ENCODE measurements at places on chromosomes 6 and 20.

DNA sequence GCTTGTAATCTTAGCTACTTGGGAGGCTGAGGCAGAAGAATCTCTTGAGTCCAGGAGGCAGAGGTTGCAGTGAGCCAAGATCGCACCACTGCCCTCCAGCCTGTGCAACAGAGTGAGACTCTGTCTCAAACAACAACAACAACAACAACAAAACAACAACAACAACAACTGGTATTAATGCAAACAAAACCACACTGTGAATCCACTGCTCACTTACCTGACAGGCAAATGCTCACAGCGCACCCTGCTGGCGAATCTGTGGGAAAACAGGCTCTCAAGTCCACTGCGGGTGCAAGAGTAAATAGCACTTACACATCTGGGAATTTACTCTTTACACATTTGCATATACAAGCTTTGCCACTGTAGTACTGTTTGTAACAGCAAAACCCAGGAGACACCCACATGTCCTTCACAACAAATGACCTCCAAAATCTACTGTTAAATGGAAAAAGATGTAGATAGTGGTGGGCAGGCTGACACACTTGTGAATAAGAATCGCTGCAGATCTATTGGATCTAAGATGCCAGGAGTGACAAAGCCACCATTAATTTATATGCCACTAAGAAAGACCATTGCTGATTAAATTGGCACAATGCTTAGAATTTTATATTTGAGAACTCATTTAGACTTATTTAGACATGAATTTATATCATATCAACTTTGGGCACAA lies 29.3 kb downstream of the NSFL1C start:
- no peak overlapping the region for H3K4me3 ChIP-seq
- H3K27me3 ChIP-seq = no peaks in the 10 kb centered on the region
- H3K36me3 ChIP-seq = no peaks in the 10 kb centered on the region
- DNase-seq = peak; percentile 80

DNA sequence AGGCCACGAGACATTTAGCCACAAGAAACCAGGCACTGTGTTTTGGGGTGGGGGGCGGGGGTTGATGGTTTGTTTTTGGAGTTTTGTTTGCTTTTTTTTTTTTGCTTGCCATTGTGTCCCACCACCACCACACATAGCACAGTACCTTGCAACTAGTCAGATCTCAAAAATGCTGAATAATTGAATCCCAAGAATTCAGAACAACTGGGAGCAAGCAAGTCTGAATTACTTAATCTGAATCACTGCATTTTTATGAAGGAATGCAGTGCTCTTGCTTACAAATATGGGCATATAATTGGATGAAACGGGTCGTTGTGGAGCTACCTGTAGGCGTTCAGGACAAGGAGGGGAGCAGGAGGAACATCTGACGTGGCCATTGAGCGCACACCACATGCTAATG lies 151.5 kb upstream of the CDYL start:
- no peak overlapping the region for H3K4me3 ChIP-seq
- DNase-seq = no peak
- no peaks in the 10 kb centered on the region for H3K36me3 ChIP-seq

GRCh38 chr6:103895136-103895535 lies 964.6 kb downstream of the HACE1 start:
- no peak overlapping the region for H3K4me3 ChIP-seq
- no peak overlapping the region for H3K27ac ChIP-seq
- H3K27me3 ChIP-seq = no peaks in the 10 kb centered on the region
- no peak for DNase-seq

DNA sequence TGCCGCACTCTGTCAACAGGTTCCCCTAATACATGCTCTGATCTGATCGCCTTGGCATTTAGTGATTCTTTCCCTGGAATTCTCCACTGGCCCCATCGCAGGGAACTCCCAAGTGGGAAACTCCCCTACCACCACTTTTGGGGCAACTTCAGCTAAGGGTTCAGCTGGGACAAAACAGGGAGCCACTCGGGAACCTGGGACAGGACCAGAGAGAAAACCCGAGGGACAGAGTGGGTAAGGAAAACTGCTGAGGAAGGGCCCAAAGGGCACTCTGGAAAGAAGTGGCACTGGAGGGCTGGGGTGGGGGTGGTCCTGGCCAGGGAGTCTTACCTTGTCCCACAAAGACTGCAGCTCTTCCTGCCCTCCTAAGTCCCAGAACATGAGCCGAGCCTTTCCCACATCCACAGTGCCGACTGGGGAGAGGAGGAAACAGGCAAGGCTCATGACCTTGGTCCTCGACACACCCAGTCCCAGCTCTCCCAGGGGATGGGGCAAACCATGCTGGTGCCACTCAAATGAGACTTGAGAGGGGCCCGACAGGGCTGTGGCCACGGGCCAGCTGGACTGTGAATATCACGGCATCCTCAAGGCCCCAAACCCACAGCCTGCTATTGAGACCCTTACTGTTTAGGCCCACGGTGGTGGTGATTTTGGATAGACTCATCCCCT lies 1.6 kb downstream of the ARFRP1 start:
- H3K27me3 ChIP-seq = no peaks in the 10 kb centered on the region
- no peak overlapping the region for H3K4me3 ChIP-seq
- DNase-seq = peak; percentile 37
- peak overlapping the region; percentile 95 for H3K27ac ChIP-seq
